COLO829 (cell line): ENCODE measurements at places on chromosomes 4 and X.
A peak's percentile ranks its signal among the peaks of the same experiment; 100 is the strongest.

DNA sequence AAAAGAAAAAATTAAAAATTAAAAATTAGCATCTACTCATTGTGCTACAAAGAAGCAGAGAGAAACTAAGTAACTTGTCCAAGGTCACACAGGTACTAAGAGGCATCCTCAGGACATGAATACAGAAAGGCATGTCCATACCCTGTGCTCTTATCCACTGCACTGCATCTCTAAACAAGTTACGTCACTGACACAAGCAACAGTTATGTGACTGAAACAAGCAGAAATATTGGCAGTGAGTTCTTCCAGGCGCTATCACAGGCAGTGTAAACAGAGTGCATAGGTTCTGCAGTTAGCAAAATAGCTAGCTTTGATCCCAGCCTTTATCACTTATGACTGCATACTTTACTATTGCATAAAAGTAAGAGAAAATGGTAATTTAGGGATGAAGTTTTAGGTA lies 7.9 kb downstream of the VEGFC start:
- DNase-seq, result no peak

DNA sequence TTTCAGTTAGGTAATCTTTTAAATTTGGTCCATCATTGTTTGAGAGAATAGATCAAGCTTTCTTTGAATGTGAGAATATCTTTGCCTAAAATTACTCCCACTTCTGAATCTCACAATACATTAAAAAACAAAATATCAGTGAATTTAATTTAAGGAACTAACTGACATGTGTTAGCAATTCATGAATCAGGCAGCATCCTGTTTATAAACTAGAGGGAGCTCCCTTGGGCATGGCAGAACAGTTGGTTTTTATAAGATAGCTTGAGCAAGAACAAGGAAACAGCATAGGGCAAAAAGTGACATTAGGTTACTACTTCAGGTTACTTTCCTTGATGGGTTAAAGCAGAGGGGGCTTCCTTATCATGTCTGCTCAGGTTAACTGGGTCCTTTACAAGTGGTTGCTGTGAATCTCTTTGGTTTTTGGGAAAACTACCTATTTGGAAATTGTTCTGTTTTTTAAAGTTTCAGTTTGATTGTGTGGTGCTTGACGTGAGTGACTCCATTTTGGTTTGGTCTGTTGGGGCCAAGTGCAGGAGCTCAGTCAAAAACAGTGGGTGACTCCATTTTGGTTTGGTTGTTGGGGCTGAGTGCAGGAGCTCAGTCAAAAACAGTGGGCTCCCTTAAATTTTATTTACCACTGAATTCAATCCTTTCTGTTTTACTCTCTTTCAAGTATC lies 68.0 kb downstream of the PPEF2 start:
- DNase-seq, result no peak

- no peak for DNase-seq
Observed at GRCh38 chrX:42073448-42073847, 150.1 kb upstream of the CASK start.

DNA sequence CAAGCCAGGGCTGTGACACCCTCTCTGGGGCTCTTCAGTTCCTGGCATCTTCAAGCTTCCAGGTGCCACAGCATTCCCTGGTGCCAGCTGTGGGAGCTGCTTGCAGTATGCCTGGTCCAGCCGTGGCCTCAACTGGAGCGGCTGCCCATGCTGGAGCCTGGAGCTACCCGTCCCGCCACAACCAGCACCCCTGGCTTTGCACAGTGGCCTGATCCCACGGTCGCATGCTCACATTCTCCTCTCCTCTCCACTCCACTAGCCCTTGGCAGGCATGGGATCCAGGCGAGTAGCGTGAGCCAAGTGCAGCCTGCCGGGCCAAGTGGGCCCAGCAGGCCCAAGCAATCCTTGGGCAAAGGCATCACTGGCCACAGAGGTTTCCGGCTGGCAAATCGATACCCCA lies 81.7 kb downstream of the PPP4R3C start:
- DNase-seq, result no peak

GRCh38 chrX:48890934-48891401 lies 6.6 kb downstream of the TIMM17B start:
- no peak for DNase-seq

DNA sequence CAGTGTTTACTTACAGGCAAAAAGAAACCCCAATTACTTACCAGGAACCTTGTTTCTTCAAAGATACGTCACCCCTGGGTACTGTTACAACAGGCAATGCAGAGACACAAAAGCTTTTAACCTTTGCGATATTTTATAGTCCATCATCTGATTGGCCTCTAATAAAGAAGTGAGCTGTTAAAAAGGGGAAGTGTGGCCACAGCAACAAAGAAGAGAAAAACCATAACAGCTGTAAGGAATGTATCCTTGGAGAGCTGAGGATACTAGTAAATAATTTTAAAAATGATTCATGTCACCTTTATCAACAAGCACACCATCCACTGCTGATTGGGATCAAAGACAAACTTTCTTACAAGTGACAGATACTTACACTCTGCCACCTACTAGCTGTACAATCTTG lies 14.1 kb downstream of the GABRA4 start:
- no peak for DNase-seq

DNA sequence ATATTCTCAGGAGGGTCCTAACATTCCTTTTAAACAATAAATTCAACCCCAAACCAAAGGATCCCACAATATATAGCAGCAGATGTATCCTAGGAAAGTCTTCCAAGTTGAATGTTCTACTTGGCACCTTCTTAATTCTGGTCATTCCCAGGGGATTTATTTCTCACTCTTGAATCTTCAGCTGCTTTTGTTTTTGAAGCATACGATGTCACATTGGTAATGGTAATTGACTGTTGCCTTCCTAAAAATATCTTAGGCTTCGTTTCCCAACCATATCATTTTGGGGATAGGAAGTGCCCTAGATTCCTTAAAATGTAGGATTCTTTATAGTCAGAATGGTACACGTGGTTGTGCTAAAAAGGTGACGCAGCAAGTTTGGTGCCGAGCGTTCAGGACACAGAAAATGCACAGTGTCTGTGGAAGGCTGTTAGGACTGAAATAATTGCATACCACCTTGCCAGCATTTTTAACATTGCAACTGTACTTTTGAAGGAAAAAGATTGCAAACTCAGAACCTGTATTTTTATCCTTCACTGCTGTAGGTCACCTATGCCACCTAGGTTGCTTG lies 8.1 kb downstream of the SNX25 start:
- no peak for DNase-seq

- DNase-seq, result no peak
Observed at GRCh38 chr4:103998756-103999155, 279.0 kb upstream of the TACR3 start.

DNA sequence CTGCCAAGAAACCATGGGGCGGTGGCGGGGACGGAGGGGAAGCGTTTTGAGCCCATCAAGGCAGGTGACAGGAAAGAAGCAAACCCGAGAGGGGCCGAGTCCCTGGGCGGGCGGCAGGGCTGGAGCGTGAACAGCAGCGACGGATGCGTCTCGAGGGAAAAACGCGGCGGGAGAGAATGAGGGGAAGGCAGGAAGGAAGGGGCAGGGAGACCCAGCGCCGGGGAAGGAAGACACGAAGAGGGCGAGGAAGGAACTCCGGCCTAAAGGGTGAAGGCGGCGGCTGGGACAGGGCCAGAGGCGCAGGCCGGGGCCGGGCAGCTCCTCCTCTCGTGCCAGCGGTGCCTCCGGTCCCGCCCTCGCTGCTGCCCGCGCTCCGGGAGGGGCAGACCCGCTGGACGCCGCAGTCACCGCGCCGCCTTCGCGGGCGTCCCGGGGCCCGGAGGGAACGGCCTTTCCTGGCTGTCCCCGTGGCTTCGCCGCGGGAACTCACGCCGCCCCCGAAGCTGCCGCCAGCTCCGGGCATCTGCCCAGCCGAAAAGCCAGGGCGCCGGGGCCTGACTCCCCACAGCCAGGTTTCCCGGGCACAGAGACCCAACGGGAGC lies 751 bp upstream of the RGS12 start:
- DNase-seq, result no peak

GRCh38 chr4:142475663-142476062 lies 370.4 kb downstream of the INPP4B start:
- no peak for DNase-seq

DNA sequence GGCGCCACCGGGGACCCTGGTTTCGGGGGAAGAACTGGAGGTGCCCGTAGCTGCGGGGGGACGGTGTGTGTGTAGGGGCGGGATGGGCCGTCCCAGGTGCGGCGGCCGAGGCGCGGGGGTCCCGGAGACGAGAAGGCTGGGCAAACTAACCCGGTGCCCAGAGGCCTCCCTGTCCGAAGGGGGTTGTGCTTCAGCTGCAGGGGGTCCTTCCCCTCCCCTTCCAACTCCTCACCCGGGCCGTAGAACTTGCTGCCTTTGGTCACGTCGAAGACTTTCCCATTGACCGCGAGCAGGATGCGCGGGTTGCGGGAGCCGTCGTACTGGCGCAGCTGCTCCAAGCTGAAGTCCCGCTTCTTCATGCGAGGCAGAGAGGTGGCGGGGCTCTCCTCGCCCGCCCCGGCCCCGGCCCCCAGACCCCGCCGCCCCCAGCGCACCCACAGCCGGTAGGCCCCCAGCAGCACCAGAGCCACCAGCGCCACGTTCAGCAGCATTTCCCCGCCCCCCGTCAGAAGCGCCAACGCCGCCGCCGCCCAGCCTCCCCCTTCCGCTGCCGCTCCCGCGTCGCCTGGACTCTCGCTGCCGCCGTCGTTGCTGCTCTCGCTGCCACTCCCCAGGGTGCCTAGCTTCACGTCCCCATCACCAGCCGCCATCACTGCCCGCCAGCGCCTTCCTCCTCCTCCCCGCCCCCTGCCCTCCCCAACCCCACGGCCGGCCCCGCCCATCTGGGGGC lies at the start of gene PGRMC2:
Gene PGRMC2 (minus strand): TSS at position 673 of the 730 bp plus-strand sequence. CDS start 23 bp downstream, at position 650.
- no peak for DNase-seq

DNA sequence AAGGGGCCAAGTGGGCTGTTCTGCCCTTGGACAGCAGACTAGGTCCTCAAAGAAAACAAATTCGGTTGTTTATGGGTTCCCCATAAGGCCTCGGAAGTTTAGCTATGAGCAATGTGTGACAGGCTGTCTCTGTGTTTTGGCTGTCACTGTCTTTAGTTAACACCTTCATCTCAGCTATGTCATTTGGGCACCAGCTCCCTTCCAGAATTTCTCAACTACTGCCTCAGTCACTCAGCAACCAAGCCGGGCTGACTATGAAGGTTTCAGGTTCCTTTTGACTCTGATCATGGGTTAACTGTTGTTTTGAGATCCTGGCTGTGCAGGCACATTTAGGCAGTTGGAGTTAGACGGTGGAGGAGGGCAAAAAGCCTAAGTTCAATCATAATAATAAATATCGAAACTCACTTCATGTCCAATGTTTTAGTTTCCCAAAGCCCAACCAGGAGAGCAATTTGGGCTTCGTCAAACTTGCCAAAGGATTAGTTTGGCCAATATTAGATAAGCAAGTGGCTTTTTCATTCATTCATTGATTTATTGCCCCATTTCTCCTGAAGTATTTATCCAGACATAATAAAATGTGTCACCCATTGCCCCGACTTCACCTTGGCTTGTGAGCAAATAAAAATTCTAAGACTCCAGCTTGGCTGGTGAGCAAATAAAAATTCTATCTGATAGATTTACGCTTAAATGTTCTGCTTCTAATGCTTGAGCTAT lies 9.1 kb upstream of the PAGE1 start:
- no peak for DNase-seq

GRCh38 chrX:56564921-56565840 lies 1.8 kb downstream of the UBQLN2 start:
- DNase-seq, result no peak

- DNase-seq, result peak; percentile 62
Observed at GRCh38 chr4:23934915-23935314, 45.1 kb upstream of the PPARGC1A start.

DNA sequence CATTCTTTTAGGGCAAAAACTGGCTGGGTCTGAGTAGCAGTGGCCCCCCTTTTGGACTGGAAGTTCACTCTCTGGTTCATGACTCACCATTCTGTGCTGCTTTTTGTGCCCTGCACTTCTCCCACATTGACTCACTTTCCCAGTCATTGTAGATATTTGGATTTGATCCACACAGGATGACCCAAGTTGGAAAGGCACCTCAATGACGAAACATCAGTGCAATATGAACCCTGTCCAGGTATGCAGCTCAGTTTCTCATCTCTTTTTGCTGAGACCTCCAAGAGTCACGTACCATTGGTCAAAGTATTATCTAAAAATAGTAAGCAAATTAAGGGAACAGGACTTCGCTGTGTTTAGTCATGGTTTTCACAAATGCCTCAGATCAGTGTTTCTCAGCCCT lies 92.7 kb downstream of the CBLL2 start:
- DNase-seq, result peak; percentile 8

DNA sequence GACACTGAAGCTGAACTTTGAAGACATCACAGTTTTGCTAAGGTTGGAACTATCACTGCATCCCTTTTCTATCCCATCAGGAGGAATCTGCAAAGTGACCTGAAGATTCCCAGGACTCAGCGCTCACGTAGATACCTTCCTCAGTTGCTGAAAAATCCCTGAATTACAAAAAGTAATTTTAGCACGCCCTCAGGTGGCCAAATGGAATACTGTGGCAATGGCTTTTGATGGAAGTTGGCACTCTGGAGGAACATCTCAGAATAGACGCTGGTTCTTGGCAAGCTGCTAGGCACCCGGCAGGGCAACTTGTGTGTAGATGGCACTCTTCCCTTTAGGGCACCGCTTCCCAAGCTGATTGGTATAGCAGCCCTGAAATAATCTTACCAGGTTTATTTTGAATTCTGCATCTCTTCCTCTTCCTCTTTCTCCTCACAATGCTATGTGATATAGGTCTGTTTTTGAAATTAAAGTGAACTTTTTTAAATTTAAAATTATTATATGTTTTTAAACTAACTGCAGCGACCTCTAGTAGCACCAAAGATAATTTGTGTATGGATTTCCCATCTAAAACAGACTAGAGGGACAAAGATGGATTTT lies 16.3 kb upstream of the ESX1 start:
- peak; percentile 36 for DNase-seq

GRCh38 chr4:94889523-94889922 lies 131.8 kb downstream of the BMPR1B start:
- DNase-seq, result no peak

DNA sequence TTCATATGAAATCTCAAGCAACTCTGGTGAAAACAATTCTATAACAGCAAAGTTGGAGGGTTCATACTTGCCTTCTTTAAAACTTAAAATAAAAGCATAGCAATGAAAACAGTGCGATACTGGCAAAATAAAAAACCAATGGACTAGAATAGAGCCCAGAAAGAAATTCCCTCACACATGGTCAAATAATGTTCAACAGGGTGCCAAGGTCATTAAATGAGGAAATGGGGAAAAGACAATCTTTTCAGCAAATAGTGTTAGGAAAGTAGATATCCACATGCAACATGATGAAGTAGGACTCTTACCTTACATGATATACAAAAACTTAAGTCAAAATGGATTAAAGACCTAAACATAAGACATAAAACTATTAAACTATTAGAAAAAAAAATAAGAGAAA lies 970.2 kb upstream of the AGA start:
- no peak for DNase-seq
